NCI-H1436 (cell line): ENCODE measurements at places on chromosomes 7 and 10.

DNA sequence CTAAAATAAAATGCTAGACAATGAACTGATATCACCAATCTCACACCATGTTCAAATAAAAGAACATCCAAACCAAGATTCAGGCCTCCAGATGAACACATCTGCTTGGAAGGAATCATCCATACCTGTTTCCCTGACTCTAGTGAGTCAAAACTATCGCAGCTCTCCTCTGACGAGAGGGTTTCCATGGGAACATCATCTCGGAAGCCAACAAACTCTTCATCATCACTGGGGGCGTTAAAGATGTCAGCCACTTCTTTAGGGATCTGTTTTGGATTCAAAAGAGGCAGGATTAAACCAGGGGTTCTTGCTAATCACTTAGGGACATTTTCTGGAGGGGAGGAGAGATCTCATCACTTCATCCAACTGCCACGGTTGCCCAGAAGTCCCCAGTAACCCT, 29.1 kb downstream of the CDCA7L start:
- DNase-seq, result no peak

DNA sequence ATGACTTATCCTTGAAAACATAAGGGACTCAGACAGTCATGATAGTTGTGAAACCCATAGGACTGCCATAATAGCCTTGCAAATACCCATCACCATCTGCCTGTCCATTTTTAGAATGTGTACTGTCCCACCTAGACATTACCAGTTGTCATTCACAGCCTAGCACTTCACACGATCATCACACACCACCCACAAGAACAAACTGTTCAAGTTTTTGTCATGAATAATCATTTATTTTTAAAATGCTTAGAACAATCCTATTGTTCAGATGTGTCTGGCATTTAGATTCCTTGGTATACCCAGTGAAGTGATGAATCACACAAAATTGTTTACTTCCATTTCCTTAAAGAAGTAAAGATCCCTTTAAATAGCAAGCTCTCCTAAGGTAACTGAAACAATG, 46.6 kb downstream of the CCDC3 start:
- no peak for DNase-seq

DNA sequence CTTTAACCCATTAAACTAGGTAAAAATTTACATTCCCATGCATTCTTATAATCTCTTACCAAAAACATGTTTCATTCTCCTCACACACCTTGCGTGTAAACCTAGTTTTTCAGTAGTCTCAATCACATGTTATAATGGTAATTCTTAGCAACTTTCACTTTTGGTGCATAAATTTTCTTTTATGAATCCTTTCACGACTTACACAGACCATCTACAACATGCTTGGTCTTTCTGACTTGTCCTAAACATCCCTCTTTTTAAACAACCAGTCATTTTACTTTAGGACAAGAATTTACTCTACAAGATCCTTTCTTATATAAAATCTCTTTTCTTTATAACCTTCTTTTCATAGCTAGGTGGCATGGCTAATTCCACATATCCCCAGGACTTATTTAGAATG, 25.8 kb downstream of the FBXL13 start:
- DNase-seq, result no peak

DNA sequence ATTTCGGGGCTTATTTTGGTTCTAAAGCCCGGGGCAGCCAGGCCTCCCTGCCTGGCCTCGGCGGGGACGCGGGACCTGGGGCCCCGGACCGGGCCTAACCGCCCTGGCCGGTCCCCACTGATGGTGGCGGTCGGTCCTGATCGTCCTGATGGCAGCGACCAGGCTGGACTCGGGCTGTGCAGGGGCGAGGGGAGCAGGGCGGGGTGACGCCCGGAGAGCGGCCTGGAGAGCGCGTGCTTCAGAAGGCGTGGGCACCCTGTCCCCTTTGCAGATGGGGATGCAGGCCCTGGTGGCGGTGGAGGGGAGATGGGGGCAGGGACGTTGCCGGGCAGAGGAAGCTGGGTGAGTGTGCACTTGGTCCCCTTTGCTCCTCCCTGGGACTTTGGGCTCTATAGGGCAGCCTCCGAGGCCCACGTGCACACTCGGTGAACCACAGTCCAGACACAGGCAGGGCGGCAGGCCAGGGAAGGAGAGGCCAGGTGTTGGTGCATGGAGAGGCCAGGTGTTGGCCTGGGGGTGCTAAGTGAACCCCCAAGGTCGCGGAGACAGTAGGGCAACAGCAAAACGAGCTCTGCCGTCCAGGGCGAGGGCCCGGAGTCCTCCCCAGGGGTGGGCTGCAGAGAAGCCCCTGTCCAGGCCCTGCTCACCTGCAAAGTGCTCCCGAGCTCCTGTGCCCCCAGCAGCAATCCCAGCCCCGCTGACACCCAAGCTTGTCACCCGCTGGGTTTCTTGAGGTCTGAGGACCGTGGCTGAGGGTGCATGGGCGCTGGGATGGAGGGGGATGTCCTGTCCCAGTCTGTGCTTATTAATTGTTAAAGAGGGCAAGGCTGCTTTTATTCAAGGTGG, 42.4 kb upstream of the FAM20C start:
- peak; percentile 14 for DNase-seq

DNA sequence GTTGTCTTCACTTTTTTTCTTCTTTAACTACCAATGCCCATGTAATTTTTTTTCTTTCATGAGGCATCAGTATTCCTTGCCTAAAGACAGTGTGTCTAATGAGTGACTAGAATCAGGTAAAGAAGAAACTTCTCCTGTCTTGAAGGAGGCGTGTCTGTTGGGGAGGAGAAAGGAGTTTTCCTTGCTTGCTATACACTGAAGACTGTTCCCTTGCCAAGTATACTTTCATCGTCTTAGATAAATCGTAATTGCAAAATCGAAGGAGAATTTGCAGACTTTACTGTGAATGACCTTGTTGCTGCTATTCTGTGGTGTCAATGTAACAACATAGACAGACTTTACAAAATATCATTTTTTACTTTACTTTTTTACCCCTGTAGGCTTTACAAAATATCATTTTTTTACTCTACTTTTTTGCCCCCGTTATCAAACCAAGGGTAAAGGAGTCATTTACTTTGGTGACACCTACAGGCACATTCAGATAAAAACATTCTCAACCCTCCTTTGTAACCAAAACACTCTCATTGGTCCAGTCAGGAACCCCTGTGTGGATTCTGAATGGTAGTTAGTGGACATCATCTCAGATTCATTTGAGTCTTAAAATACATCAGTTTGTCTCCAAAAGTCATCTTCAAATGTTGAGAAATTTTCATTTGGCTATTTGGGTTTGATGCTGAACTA, 232.4 kb downstream of the AHR start:
- no peak for DNase-seq

DNA sequence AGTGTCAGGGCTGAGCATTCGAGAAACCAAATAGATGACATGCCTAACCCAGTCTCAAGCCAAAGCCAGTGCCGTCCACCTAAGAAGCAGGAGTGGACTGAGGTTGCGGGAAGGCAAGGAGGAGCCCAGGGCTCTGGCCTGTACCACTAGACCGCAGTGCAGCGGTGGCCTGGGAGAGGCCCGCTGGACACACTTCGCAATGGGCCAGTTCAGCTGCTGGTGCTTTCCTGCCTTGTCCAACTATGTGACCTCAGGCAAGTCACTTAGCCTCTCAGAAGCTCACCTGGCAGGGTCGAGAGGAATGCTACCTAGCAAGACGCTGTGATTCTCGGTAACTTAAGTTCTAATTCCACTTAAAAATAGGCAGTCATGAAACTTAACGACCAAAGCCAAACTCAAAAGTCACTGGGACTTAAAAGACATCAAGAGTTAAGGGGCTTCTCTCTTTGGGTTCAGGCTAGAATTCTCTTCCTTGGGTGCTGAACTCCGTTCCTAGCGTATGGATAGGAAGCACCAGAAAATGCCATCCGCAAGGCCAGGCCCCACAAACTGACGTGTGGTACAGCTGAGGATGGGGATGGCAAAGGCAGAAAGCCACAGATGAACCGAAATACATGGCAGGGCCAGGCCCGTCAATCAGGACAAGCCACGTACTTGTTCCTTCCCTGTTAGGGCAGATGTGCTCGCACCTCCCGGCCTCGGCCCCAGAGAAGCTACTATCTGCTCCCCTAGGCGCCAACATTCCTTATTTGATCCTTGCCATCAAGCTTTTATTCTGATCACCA, 34.2 kb downstream of the CTBP2 start:
- DNase-seq, result no peak
